Right cardiac atrium (tissue), 5 donors: ENCODE measurements at places on chromosomes 2 and 18.

DNA sequence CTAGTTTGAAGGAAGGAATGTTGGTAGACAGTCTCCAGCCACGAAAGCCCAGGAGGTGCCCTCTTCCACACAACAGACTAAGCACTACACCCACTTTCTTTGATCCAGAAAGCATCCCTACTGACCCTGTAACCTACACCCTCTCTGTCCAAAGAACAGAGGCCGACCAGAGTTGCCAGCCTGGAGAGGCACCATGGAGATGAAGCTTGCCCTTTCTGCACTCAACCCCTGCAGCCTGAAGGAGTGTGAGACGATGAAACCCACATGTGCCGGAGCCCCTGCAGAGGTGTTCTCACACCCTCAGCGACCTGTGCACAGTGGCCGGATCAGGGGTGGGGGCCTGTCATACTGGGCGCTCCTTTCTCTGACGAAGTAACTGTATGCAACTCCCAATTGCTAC, 136.3 kb downstream of the ZNF516 start:
- no peak for DNase-seq

- no peak for DNase-seq
Observed at GRCh38 chr2:191620144-191620543, 57.8 kb upstream of the NABP1 start.

- no peak for DNase-seq
Observed at GRCh38 chr2:32342801-32343200, 14.0 kb upstream of the BIRC6 start.

DNA sequence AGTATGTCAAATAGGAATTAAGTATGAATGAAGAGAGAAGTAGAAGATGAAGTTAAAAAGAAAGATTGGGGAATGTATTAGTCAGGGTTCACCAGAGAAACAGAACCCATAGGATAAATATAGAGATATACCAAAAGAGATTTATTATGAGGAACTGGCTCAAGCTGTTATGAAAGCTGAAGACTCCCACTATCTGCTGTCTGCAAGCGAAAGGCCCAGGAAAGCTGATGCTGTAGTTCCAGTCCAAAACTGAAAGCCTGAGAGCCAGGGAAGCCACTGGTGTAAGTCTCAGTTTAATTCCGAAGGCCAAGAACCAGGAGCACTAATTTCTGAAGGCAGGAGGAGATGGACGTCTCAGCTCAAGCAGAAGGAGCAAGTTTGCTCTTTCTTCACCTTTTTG, 200.9 kb upstream of the FN1 start:
- DNase-seq: no peak

- no peak for DNase-seq
Observed at GRCh38 chr18:49910986-49911385, 97.7 kb upstream of the ACAA2 start.

DNA sequence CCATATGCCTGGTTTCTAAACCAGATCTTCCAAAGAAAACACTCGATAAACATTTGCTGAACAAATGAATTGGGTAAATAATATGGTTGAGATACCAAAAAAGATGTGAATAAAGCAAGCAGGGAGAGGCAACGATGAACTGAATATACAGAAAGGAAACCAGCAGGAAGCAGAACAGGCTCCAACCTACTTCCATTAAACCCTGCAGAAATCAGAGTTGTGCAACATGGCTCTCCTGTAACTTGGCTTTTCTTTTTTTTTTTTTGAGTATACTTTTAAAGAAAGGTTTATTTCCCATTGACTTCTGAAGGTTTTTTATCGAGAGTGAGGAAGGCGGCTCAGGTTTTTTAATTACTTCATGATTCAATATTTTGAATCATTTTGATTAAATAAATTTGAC, 23.5 kb downstream of the ITSN2 start:
- DNase-seq: no peak

DNA sequence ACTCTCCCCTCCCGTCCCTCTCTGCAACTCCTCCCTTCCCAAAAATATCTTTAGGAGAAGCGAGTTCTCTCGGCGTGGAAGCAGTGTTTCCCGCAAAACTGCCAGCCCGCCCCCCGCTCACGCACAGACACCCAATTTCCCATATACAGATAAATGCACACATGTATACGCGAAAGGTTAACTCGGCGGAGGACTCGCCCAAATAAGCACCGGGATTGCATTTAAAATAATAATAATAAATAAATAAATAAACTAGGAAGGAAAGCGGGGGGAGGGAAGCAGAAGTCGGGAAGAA, 70.0 kb upstream of the PSMD14 start:
- peak; percentile 30 for DNase-seq

DNA sequence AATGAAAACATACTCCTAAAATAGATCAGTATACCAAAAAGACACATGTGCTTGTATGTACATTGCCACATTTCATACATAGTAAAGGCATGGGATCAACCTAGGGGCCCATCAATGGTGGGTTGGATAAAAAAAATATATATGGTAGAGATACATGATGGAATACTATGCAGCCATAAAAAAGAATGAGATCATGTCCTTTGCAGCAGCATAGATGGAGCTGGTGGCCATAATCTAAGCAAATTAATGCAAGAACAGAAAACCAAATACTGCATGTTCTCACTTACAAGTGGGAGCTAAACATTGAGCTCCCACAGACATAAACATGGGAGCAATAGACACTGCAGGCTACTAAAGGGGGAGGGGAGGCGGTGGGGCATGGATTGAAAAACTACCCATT, 18.6 kb upstream of the NCOA1 start:
- no peak for DNase-seq

GRCh38 chr2:240640939-240641338, 15.7 kb downstream of the GPR35 start:
- no peak for DNase-seq

DNA sequence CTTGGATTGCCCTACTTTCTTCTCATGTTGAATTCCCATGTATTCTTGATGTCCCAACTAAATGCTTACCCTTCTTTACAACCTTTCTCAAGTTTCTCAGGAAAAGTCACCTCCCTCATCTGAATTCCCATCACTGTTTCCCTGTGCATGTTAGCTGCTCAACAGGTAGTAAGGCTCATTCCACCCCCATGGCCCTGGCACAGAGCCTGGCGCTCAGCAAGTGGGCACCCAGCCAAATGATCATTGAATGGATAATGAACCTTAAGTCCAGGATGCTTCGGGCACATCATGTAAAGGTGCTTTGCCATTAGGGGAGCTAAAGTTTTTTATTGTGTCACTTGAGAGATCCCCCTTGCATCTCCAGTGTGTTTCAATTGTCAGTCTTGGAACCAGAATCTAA, 124.0 kb downstream of the PKP4 start:
- DNase-seq: no peak

GRCh38 chr2:892892-893291, 57.8 kb upstream of the SNTG2 start:
- DNase-seq: no peak

DNA sequence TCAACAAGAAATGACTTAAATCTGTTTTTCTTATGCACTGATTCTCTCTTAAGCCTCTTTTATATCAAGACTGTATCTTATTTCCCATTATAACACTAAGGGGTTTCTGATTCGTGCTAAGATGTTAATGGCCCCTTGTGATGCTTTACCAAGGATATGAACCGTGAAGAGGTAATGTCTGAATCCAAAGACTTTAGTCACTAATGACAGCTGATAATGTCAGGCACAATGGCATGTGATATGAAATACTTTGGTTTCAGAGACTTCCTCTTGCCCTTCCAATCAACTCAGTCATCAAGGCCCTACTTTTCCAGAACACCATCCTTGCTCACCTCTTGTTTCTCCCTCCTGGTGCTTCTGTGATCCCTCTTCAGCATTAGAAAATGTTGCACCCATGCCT, 262.8 kb downstream of the KCNE4 start:
- DNase-seq: no peak

DNA sequence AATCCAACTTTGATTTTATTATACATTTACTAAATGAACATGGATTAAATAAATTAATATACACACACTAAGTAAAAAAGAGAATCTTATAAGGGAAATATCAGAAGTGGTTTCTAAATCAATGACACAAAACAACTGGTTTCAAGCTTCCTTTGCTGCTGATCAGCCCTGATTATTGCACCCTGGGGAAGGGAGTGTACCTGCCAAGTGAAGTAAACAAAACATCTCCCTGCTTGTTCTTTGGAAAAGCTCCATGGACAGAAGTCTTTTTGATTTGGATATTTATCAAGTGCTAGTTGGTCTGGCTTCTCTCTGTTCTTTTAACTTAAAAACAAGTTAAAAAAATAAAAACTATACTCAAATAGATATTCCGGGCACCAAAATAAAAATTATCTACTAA, 190.1 kb downstream of the PDE11A start:
- DNase-seq: no peak

GRCh38 chr2:41475959-41476358, 571.9 kb upstream of the PKDCC start:
- DNase-seq: no peak

DNA sequence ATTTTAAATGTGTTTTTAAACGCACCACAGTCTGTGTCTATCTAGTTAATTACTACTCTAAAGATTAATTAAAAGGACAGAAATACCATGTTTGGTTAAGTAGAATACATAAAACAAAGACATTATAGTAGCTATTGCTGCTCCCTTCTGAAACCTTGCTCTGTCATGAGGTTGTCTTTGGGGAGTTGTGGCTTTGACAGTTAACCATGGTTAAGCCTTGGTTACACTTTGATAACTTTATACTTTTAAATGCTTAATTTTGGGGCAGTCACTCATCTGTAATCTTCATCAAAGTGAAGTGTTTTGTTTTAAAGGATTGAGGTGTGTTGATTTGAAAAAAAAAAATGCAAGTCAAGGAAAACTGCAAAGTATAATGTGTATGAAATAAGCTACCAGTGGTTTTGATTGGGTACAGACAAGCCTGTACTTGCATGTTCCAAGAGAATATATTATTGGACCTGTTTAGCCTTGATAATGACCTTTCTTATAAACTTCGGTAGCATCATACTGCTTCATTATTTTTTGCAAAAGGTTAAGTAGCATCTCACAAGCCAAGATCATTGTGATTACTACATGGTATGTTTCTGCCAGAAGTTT, 29.8 kb upstream of the TBR1 start:
- no peak for DNase-seq

- no peak for DNase-seq
Observed at GRCh38 chr2:121348128-121348740, 63.2 kb upstream of the TFCP2L1 start.

- DNase-seq: no peak
Observed at GRCh38 chr18:55419132-55419946, 168.7 kb downstream of the TCF4 start.

GRCh38 chr2:101307950-101308431, 510 bp downstream of the RNF149 start:
- peak; percentile 38 for DNase-seq

- DNase-seq: peak; percentile 60
Observed at GRCh38 chr18:23238152-23238531, 102.9 kb downstream of the CABLES1 start.

DNA sequence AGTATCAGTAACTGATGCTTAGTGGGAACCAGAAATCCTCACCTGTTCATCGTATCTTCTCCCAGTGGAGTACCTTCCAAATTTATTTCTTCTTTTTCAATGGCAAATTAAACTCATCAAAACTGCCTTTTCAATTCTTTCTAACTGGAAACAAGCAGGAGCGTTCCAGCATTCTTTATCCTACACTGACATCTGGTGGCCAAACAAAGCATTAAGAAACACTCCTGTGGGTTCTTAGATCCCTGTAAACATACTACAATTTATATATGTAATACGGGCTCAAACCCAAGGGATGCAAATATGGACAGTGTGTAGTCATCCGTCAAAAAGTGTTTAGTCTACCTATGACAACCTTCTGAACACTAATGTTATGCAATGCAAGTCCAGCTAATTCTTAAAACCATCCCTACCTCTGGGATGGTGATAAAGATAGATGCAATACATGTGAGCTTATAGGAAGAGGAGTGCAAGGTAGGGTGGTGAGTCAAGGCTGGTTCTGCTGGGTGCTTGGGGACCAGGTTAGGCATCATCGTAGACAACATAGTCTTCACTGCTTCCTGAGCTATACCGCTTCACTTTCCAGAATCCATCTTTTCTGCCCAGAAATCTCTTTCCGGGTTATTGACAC, 375.0 kb downstream of the CTNNA2 start:
- no peak for DNase-seq

DNA sequence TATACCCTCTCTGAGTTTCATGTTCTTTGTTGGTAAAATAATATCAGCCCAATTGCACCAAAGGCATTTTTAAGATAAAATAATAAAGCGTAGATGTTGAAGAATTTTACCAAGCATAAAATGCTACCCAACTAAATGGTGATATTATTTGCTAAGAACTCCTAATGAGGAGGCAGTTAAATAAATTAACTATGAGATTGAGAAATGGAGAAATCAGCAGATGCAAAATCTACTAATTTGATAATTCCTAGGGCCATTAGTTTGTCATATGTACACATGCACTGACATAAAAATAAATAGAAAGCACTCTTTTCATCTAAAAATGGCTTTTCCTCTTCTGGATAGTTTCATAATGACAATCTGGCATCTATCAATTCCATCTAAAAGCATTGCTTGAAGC, 681.5 kb upstream of the FAM98A start:
- DNase-seq: no peak

DNA sequence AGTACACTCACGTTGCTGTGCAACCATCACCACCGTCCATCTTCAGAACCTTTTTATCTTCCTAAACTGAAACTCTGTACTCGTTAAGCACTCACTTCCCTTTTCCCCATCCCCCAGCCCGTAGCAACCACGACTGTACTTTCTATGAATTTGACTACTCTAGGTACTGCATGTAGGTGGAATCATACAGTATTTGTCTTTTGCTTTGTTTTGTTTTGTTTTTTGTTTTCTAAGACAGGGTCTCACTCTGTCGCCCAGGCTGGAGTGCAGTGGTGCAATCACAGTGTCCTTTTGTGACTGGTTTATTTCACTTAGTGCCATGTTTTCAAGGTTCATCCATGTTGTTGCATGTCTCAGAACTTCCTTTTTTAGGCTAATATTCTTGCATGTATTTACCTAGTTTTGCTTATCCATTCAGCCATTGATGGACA, 7.0 kb upstream of the TYMS start:
- no peak for DNase-seq

DNA sequence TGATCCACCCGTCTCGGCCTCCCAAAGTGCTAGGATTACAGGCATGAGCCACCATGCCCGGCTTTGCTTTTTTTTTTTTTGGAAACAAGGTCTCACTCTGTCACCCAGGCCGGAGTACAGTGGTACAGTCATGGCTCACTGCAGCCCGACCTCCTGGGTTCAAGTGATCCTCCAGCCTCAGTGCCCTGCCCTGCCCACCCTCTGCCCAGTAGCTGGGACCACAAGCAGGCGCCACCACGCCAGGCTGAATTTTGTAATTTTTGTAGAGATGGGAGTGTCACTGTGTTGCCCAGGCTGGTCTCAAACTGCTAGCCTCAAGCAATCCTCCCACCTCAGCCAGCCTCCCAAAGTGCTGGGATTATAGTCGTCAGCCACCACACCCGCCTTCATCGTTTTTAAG, 11.6 kb upstream of the PSD4 start:
- DNase-seq: no peak

DNA sequence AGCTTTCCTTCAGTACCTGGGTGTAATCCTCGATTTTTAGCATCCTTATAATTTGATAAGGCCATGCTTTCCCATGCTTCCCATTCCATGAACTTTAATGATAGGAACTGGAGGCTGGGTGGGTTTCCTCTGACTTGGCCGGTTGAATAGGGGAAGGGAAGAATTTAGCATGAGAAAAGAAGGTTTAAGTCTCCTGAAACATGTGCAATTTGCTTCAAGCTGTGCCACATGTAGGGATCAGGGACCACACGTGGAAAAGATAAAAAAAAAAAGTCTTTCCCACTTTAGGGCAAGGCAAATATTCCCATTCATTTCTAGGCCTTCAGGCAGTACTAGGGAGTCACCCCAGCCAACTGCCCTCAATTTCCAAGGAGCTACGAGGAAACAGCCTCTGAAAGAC, 900.3 kb downstream of the DSC3 start:
- DNase-seq: no peak
